ENCODE measurements at places on chromosomes 2 and 18.

- DNase-seq: no peak
Observed at GRCh38 chr2:207472343-207473048, 57.3 kb upstream of the CREB1 start.

- DNase-seq: no peak
Observed at GRCh38 chr2:170548304-170548703, 166.8 kb upstream of the SP5 start.

DNA sequence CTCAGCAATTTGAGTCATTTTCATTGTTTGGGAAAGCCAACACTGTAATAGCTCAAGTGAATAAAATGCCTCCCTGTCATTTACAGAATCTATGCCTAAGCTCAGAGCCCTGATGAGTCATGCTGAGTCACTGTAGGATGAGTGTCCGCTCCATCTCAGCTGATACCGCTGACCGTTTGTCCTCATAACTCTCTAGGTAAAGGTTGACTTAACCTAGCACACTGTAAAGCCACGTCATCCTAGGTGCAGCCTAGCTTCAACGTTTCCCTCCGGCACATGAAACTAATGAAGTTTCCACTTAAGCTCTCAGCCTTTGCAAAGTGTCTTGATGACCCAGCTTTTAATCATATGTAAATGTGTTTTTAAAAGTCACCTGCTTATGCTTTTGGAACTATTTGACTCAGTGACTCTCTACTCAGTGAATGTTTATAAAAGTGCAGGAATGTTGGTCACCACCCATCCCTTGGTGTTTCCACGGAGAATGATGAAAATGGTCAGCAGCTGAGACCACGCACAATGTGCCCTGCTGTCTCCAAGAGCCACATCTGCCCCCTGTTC is 154.0 kb downstream of the PMAIP1 start:
- peak; percentile 84 for DNase-seq

- no peak for DNase-seq
Observed at GRCh38 chr2:214543386-214543955, 132.6 kb downstream of the VWC2L start.

- DNase-seq: peak; percentile 87
Observed at GRCh38 chr2:110768591-110768990, 36.2 kb downstream of the ACOXL start.

GRCh38 chr2:233676046-233676445 is 4.3 kb downstream of the UGT1A9 start:
- DNase-seq: no peak

- DNase-seq: no peak
Observed at GRCh38 chr2:176091329-176092258, 927 bp upstream of the HOXD13 start.

DNA sequence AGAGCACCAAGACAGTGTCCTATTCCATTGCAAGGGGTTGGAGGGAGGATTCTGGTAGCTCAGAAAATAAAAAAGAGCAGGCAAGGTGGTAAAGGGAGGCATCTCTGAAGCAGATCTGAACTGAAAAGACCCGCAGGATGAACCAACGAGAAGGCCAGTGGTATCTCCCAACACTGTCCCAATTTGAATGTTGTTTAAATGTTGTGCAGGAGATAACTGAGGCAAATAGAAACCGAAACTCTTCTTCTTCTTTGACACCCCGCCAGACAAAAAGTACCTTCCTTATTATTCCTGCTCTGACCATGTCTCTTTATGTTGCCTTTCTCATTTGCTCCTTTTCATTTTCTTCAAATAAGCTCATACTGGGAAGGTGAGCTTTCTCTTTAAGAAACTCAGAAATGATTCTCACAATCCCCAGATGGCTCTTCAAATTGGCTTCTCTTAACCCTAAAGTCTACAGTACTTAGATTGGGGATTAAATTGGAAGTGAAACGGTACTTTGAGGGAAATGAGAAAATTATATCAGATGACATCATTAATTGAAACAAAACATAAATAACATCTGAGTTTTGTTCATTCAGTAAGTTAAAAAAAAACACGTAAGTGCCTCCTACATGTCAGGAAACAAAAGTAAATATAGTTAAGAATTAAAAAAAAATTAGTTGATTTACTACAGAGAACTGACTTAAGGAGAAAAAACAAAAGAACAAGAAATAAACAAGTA is 143.6 kb downstream of the WDPCP start:
- DNase-seq: no peak

DNA sequence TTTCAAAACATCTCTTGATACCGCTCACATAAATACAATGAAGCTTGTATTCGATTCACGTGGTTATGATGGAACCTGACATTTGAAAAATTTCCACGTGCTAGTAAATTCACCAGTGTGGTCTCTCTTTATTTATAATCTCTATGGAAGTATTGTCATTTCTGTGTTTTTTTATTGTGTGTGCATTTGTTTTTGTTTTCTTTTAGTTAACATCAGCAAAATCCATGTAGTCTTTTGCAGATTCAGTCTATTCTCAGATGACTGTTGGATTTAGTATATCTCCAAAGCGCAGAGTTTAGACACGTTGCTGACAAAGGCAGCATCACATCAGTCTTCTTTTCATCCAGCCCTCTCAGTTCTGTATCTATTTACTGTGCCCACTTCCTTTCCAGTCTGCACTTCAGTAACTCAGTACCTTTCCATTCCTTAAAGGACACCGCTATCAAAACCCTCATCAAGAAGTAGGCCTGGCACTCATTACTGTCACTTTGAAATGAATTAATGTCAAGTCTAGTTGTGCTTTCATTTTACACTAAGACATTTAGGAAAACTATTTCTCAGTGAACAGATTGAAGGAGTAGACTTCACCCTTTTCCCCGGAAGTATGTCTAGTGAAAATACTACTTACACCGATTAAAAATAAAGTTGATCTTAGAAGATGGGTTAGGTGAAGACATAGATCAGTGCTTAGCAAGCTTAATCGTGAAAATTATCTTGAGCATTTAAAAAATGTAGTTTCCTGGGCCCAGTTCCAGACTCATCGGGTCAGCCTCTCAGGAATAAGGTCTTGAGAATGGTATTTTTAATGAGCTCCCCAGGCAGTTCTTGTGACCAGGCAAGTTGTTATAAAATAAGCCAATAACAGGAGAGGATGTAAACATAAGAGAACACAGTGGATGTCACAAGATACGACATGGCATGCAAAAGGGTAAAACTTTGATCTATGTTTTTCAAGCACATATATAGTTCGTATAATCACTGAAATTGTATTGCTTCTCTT is 506.8 kb upstream of the ZEB2 start:
- no peak for DNase-seq

DNA sequence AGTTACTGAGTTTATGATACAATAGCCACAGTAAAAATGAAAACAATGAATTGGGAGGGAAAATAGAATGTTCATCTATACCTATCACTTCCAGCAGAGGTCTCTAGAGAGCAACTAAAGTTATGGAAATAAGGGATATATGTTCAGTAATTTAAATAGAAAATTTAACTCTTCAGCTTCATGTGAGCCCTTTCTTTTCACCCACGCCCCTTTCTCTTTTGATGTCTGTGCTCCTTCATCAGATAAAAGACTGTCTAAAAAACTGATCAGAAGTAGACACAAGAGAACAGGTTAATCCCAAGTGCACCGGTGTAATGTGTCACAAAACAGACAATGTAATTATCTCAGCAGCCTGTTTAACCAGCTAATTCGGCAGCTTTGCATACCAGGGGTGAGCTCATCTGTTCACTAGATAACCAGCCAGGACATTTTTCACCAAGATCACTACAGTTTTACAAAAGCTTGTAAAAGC is 238.5 kb upstream of the ERBB4 start:
- DNase-seq: peak; percentile 35

DNA sequence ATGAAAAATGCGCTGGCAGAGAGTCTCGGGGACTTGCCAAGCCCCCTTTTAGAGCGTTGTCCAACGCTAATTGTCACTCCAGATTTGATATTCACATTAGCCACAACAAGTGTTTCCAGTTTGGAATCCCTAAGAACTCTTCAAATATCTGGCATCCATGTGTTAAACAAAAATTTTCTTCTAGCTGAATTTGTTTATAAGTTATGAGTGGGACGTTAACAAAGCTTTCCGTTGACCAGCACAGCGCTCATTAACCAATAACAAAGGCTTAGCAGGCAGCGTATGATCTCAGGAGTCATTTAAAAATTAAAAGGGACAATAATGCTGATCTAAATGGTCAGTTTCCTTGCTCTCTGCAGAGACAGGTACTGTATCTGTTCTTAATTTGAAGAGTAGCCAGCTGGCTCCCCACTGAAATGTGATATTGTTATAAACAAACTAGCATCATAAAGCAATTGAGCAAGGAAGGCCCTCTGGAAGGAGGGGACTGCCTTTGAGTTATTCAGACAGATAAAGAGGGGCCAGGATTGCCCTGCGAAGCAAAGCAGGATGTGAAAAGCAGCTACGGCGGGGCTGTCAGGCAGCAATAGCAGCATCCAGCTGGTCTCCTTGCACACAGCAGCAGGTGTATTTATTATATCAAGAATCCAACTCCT is 337.2 kb upstream of the SALL3 start:
- DNase-seq: peak; percentile 52

DNA sequence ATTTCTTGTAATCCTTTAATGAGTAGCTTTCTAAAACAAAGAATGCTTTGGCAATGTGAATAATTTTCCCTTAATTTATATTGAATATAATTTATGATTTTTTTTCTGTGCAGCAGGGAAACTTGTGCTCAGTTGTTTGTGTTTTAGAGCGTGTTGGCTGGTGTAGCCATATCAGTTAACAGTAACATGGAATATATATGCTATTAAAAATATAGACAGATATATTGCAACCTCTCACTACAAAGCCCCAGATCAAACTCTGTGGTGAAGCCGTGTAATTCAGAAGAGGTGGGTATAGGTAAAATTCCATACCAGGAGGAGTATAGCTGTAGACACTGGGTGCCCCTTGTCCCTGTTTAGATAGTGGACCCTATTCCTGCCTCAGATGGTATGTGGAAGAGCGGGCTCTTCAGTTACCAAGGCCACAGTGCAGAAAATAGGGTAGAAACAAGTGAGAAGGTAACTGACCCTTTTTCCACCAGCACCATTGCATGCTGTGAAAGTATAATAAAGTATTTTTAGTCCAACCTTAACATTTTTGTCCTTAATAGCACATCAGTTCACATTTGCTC is 18.1 kb upstream of the RASGRP3 start:
- no peak for DNase-seq

DNA sequence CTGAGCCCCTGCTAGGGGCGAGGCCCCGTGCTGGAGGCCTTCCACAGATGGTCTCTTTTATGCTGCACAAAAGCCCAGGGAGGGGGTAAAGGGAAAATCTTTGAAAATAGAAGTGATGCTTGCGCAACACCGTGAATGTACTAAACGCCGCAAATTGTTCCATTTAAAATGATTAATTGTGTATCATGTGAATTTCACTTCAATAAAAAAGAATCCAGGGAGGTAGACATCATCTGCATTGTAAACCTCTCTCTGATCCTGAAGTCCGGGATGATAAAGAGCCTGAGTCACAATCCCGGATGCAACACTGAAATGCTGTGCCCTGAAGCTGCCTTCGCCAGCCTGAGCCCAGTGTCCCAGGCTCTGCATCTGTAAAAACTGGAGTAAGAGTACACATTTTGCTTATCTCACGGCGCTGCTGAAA is 107.7 kb upstream of the PPP1CB start:
- DNase-seq: peak; percentile 35

DNA sequence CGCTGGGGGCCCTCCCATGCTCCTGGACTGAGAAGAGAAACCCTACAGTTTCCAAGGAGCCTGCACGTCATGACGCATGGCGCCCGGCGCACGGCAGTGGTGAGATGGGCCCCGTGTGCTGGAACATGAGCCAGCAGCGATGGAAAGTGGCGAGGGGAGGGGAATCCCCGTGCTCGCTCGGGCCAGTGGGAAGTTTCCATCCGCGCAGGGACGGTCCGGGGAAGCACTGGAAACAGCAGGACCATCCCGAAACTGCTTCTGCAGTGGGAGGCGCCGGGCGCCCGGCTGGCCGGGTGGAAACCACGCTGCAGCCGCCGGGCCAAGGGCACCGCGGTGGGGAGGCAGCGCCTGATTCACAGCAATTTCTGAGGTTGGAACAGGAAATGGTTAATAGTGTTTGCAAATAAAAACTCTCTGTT is 4.9 kb upstream of the PDCD1 start:
- DNase-seq: no peak

DNA sequence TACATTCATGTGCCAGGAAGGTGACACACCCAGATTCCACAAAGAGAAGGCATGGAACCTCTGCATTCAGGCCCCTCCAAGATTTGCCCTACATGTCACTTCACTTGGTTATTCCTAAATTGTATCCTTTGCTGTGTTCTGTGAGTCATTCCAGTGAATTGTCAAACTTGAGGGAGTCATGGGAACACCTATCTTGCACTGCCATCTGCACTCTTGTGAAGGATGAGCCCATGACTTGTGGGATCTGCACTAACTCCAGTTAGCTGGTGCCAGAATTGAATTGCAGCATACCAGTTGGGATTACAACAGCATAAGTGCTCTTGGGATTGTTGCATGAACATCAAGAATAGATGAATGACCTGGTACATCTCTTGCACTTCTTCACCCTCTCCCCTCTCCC is 1288.0 kb upstream of the ZEB2 start:
- no peak for DNase-seq

- peak; percentile 77 for DNase-seq
Observed at GRCh38 chr18:79394534-79395307, 1.0 kb upstream of the NFATC1 start.

- DNase-seq: peak; percentile 18
Observed at GRCh38 chr2:72137498-72138010, 10.1 kb downstream of the CYP26B1 start.

- no peak for DNase-seq
Observed at GRCh38 chr2:118642501-118642900, 204.9 kb downstream of the EN1 start.

- no peak for DNase-seq
Observed at GRCh38 chr2:225438248-225438647, 38.7 kb downstream of the NYAP2 start.

GRCh38 chr18:8910186-8910822 is 192.2 kb upstream of the NDUFV2 start:
- DNase-seq: no peak

DNA sequence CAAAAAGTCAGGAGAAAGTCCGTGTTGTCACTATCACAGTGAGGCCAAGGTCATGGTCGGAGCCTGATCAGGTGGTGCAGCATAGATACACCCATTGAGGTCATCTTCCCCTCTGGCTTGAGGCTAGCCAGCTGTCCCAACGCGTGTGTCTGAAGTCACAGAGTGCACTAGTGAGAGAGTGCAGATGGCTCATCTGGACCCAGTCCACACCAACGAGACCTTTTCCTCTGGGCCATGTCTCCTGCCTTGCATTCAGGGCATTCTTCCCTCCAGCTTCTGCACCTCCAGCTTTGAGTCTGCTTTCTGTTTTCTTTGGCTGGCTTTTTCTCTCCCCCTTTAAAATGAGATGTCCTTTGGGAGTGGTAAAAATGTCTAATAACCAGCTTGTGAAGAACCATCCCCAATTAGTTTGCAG is 146.9 kb downstream of the TDRD15 start:
- DNase-seq: no peak

GRCh38 chr2:215504547-215504946 is 68.7 kb upstream of the FN1 start:
- no peak for DNase-seq

GRCh38 chr2:121903037-121903689 is 147.7 kb downstream of the TSN start:
- peak; percentile 8 for DNase-seq
